NCI-H1105 (cell line): ENCODE measurements at places on chromosomes 4 and X.

DNA sequence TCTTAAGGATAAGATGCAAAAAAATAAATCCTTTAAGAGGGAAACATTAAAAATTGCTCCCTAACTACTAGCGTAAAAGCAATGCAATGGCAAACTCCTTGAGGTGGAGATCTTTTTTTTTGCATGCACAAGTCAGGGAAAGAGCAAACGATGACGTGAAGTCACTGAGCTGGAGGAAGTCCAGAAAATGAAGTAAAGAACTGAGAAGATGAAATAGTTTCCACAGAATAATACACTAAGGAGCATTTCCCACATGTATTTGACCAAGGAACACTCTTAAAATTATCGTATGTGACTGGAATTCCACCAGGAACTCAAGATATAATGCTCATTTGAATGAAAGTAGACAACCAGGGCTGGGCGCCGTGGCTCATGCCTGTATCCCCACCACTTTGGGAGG lies 21.0 kb upstream of the DOCK11 start:
- no peak for DNase-seq

DNA sequence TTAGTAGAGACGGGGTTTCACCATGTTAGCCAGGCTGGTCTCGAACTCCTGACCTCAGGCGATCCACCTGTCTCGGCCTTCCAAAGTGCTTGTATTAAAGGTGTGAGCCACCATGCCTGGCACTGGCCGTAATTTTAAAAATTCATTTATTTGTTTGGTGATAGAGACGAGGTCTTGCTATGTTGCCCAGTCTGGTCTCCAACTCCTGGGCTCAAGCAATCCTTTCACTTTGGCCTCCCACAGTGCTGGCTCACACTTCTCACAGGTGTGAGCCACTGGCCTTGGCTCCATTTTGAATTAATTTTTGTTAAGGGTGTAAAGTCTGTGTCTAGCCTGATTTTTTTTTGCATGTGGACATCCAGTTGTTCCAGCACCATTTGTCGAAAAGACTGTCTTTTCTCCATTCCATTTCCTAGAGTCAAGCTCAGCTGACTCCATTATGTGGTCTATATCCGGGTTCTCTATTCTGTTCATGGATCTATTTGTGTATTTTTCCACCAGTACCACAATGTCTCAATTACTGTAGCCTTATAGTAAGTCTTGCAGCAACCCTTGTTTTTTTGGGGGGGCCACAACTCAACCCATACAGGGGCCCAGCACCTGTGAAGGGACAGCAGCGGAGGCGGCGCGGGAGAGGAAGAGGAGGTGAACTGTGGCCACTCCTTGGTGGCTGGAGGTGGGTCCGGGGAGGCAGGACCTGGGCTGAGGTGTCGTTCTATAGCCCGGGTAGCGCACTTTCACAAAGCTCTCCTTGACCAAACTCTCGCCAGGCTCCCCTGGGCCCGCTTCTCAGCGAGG lies 1.5 kb upstream of the NSD2 start:
- DNase-seq, result no peak

DNA sequence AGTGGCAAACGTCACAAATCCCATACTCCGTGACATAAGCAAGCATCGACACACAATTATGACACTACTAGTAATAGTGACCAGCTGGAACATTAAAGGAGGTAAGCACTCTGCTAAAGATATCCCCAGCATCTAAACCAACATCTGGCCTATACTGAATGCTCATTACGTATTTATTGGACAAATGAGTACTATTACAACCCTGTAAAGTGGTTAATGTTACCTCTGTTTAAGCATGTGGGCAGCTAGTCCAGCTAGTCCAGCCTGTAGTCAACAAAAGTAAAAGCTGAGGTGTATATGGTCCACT lies 419 bp upstream of the RPGR start:
- DNase-seq, result no peak

DNA sequence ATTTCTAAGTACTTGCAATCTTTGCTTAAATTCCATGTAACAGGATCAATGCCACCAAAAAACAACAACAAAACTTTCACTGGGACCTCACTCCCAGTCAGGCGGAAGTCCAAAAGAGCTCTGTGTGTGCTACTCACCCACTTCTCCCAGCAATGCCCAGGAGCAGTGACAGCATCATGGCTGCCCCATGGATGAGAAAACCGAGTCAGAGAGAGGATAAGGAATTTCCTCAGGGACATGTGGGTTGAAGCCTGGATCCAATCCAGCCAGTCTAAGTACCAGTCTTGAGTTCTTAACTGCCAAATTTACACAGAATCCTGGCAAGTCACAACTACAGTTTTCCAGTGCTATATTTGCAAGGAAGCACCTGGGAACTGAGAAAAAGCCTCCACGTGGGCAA lies 64.5 kb downstream of the STX18 start:
- no peak for DNase-seq

- DNase-seq, result no peak
Observed at GRCh38 chrX:21806691-21807090, 32.7 kb upstream of the MBTPS2 start.

GRCh38 chrX:63350465-63350877 lies 661 bp downstream of the SPIN4 start:
- DNase-seq, result peak; percentile 36

DNA sequence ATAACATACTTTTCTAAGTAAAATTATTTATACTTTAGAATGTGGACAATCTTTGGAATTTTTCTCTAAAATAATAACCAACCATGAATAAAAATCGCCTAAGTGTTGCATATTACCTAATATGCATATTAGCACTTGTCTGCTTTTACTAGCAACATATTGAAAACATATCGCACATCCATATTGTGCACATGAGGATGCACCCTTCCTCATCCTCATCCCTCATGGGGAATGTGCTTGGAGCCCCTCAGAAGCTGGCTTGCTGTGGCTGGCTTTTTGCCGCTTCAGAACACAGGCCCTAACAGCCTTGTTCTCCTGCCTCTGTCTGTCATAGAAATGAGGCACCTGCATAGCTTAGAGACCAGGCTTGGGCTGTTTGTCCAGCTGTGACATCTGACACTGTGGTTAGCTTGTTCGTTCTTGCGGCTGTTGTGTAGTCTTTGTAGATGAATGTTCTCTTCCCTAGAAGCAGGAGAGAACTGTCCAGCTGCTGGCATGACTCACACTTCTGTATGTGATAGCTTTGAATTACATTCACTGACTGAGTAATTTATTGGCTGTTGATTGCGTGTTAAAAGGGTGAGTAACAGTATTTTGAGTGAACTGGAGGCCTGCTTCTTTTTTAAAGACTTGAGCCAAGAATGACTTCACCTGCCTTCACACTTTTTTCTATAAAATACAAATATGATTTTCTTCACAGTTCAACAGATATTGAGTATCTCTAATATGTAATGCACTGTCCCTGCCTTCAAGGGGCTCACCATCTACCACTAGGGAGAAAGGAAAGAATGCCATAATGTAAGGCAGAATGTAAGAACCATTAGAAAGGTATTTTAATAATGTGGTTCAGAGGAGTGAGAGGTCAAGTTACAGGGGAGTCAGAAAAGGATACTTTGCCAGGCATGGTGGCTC lies 81.9 kb downstream of the HMGB2 start:
- no peak for DNase-seq

GRCh38 chr4:47383829-47384427 lies 79.6 kb downstream of the COMMD8 start:
- DNase-seq, result no peak

DNA sequence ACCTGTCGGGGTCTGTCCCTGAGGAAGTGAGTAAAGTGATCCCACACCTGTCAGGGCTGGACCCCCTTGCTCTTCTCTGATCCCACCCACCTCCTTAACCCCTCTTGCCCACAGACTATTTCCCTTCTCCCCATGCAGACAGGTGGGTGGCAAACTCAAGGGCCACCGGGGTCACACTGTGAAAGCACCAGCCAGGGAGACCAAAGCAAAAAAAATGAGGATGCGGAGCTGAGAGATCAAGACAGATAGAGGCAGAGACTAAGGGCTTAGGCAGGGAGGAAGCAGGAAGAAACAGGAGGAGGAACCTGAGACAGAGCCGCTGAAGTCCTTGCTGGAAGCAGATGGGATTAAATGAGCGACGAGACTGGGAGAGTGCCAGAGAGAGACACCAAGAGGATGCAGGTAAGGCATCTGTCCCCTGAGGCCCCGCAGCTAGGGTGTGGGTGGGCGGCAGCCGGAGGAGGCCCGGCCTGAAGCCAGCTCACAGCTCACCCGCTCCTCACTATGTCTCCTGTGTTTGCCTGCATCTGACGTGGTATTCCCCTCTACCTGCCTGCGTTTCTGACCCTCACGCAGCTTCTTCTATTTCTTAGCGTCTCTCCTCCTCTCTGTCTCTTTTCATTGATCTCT lies 7.2 kb downstream of the TIMM17B start:
- no peak for DNase-seq

DNA sequence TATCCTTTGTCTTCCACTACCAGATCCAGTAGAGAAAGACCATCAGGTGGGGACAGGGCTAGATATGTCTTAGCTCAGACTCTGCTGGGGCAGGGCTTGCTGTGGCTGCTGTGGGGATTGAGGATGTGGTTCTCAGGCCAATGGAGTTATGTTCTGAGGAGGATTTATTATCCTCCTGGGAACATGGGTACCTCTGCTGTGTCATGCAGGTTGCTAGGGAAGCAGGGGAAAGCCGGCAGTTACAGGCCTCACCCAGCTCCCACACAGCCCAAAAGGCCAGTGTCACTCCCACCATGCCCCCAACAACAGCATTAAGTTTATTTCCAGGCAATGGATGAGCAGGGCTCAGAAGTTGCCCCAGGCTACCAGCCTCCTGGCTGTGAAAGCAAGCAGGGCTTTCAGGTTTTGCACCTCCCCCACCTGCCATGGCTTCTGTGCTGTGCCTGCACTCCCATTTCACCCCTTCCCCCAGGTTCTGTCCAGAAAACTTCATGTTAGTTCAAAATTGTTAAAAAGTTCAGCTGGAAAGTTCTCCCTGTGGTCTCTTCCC lies 879.9 kb downstream of the ARAP2 start:
- no peak for DNase-seq

DNA sequence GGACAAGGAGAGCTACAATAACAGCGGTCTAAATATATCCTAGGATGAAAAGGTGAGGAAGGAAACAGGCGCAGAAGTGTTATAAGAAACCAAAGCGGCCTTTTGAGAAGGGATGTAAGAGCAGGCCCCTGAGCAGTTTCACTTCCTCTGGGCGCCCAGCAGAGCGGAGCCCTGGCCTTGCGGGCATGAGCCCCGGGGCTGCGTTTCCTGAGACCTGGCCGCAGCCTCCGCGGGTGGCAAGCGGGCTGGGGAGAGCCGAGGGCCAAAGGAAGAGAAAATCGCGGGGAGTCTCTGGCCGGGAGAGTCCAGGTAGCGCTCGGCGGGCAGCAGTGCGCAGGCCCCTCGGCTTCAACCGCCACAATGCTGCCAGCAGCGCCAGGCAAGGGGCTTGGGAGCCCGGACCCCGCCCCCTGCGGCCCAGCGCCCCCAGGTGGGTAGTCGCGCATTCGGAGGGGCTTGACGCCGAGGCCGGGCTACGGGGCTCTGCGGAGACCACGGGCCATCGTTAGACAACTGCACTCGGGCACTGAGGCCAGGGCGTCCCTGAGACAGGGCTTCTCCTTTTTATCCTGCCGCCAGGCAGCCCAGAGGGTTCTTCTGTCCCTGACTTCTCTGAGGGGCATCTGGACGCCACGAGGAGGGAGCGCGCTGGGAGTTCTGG lies at the start of gene BANK1:
Gene BANK1 (plus strand): TSS at position 210 of the 661 bp plus-strand sequence. CDS start 151 bp downstream, at position 361.
- no peak for DNase-seq

DNA sequence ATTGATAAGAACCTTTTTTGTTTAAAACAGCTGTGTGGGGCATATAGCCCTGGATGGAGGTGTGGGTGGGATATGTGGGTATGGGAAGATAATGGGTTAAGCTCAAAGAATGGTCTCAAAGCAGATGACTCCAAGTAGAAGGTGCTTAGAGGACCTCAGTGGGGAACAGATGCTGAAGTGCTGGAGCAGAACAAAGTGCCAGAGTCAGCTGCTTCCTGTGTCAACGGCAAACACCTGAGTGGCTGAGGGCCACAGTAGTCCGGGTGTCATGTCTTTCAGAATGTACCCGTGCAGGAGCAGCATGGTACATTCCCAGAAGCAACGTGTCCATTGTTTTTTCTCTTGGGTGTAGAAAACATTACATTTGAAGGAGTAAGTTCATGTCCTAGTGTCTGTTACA lies 210.6 kb downstream of the CCNG2 start:
- no peak for DNase-seq

GRCh38 chr4:16055873-16056272 lies 27.9 kb downstream of the PROM1 start:
- no peak for DNase-seq

- no peak for DNase-seq
Observed at GRCh38 chr4:105633241-105633640, 75.2 kb downstream of the INTS12 start.

GRCh38 chr4:161350946-161351345 lies 812.9 kb downstream of the FSTL5 start:
- DNase-seq, result no peak
